ENCODE measurements at places on chromosomes 16 and 17.
A peak's percentile ranks its signal among the peaks of the same experiment; 100 is the strongest.

- no peak for DNase-seq
Observed at GRCh38 chr16:19291475-19291874, 5.9 kb downstream of the CLEC19A start.

- no peak for DNase-seq
Observed at GRCh38 chr17:6088141-6088540, 18.0 kb downstream of the WSCD1 start.

GRCh38 chr17:68812876-68813584, 142.2 kb downstream of the ABCA8 start:
- DNase-seq, result no peak

DNA sequence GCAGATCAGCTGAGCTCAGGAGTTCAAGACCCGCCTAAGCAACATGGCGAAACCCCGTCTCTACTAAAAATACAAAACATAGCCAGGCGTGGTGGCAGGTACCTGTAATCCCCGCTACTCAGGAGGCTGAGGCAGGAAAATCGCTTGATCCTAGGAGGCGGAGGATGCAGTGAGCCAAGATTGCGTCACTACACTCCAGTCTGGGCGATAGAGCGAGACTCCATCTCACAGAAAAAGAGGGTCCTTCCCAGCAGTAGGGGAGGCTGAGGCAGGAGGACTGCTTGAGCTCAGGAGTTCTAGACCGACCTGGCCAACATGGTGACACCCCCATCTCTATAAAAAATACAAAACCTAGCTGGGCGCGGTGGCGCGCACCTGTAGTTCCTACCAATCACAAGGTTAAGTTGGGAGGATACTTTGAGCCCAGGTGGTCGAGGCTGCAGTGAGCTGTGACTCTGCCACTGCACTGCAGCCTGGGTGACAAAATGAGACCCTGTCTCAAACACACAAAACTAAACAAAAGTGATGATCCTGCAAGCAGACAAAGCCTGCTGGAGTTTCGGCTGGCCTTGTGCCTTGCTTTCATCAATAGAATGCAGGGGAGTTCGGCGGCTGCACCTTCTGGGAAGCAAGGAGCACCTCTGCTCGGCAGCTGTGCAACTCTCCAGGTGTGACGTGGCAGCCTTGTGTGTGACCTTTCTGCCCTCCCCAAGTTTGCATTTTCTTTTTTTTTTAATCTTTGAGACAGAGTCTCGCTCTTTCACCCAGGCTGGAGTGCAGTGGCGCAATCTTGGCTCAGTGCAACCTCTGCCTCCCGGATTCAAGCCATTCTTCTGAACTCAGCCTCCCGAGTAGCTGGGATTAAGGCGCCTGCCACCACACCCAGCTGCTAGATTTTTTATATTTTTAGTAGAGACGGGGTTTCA, 12.4 kb upstream of the YWHAE start:
- no peak for DNase-seq

GRCh38 chr17:79843474-79843815, 4.2 kb upstream of the CBX4 start:
- DNase-seq, result no peak

GRCh38 chr16:85867189-85867588, 31.8 kb upstream of the IRF8 start:
- DNase-seq, result no peak

DNA sequence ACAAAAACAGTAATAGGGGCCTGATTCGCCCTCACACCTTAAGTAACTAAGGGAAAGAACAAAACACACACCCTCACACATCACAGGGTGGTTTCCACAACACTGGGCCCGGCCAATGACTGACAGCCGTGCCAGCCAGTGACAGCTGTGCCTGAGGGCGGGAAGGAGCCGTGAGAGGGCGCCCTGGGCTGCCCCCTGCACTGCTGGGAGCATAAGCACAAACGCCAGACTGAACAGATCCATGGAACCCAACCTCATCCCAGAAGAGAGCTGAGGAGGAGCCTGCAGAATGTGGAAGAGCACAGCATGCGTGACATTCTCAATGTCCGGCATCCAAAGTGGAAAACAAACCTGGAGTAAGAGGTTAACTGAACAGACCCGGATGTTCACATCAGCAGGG, 16.0 kb downstream of the CSNK1D start:
- DNase-seq, result no peak

DNA sequence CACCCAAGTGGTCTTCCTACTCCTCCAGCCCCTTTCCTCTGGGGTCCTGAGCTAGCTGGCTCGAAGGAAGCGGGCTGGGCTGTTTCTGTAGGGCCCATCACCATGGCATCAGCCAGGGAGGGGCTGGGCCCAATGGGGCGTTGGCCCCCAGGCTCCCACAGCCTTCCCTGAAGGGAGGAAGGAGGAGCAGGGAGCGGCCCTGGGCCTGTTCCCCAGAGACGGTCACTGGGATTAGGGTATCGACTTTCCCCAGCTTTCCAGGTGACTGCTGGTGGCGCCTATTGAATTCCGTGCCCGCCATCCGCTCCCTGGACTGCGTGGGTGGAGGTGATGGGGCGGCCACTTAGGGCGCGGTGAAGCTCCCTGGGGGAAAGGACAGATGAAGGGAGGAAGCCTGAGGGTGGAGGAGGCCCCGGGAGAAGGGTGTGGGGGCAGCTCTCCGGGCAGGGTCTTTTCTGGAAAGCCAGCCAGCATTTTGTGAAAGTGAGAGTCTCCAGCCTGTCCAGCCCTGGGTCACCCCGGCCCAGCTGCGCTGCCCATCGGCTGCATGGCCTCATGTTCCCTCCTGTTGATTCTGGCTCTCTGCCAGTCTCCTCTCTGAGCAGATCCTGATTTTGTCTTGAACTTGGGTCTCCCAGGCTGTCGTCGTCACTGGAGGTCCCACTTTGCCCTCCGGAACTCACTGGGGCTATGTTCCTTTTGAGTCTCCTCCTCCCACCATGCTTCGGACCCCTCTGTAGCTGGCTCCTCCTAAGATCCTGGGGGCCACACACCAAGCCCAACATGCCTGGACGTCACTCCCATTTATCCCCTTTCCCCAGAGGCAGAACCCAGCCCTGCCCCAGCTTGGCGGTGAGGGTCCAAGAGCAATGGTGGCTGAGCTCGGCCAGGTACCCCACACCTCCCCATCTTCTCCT, 9.8 kb downstream of the NHERF1 start:
- no peak for DNase-seq

DNA sequence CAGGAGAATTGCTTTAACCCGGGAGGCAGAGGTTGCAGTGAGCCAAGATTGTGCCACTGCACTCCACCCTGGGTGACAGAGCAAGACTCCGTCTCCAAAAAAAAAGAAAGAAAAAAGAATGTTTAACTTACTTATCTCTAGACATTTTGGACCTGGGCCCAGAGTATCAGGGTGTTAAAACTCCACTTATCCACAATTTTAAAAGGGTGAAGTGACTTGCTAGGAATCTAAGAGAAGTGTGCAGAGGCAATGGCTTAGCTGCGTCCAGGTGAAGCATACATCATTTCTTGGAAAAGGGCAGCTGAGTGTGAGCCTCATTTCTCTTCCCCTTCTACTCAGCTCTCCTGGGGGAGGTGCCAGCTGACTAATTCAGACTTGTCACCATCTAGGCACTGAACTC, 25.1 kb downstream of the ALDH3A2 start:
- no peak for DNase-seq

DNA sequence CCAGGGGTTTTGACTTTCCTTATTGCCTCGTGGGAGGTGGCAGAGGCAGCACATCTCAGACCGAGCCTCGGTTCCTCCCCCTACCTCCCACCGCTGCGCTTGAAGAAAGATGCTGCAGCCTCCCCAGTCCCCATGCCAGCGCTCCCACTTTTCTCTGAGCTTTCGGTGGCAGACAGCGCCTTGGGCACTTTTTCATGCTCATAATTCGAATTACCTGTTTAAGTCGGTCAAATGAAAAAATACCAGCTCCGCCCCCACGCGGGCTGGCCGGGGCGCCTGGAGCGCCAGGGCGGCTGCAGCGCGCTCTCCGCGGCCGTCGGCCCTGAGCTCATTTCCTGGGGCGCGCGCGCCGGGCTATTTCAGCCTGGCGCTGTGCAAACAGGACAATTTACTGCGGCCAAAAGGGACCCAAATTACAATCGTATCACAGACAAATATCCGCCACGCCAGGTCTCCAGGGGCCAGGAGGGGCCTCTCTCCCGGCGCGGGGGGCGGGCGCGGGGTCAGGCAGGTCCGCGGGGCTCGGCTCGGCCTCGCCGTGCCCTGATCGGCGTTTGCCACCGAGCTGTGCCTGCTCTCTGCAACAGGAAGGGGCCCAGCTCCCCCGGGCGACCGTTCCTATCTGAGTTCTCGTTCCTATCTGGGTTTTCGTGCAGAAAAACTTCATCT, 45.0 kb downstream of the SOST start:
- no peak for DNase-seq

GRCh38 chr17:34797720-34798119, 163.5 kb downstream of the CCT6B start:
- DNase-seq, result peak; percentile 2

DNA sequence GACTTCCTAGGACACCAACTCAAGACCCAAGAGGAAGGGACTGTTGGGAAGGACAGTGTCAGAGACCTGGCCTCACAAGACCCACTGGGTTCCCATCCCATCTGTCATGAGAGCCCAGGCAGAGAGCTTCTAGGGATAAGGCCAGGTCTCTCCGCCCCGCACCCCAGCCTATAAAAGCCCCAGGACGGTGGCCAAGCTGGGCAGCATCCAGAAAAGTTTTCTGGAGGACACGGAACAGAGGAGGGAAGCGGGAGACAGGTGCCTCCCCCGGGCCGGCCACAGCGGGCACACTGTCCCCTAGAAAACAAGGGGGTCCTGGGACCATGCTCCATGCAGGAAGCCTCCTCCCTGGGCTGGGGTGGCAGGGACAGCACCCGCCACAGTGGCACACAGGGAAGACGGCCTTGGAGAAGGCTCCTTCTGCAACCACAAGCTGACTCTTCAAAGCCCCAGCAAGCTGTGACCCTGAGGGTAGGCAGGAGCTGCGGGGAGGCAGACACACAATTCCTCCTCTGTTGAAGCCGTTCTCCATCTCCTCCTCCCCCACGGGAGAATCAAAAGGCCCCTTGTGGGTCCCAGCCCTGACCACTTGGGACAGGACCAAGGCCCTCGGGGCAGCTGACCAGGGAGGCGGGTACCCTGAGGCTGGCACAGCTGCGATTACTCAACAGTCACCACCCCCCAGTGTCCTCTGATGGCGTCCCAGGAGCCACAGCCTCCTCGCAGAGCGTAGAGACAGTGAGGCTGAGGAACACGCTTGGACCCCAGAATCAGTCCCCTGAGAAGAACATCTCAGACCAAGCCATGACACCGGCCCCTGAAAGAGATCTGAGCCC, 26.1 kb downstream of the TRPV3 start:
- no peak for DNase-seq

- no peak for DNase-seq
Observed at GRCh38 chr17:42179911-42180410, 981 bp downstream of the KCNH4 start.

GRCh38 chr17:21058098-21058893, 15.5 kb upstream of the USP22 start:
- no peak for DNase-seq

DNA sequence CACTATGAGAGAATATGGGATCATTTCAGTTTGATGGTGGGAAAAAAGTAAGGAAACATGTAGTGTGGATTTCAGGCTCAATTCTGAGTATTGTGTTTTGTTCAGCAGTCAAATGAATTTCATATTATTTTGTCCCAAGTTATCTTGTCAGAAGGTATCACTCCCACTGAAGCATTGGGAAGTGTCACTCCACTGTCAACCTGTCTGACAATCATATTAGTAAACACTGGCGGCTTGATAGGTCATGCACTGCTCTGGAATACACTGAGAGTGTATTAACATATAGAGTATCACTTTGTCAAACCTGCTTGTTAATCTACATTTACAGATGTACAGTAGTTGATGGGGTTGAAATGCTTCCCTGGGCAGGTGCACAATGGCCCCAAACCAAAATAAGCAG, 203.6 kb downstream of the HS3ST3A1 start:
- DNase-seq, result no peak

GRCh38 chr16:86087011-86087895, 188.3 kb downstream of the IRF8 start:
- DNase-seq, result no peak

DNA sequence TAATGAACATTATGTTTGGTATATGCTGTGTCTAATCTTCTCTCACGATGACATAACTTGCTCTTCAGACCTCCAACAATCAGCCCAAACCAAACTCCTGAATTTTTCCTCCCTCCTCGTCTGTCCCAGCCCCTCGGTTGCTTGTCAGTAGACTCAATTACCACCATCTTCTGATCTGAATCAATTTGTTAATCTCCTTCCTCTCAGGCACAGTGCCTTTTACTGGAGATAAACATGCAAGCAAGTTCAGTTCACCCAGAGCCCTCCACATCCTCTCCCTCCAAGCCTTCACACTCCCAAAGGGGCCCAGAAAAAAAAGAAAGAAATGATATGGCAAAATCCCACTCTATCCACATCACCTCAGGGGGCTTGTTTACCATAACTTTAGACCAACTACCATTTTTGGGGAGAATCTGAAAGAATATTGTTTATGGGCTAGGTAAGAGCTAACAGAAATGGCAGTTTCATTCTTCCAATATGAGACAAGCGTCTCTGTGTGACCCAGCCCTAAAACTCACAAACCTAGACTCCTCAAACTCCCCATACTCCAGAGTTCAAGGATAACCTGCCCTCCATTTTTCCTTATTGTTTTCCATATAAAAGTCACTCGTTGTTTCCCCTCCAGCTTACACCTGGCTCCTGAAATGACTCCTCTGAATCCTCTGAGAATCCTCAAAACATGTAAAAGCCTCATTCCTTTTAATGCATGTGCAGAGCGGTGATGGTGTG, 1.5 kb downstream of the TEX2 start:
- DNase-seq, result no peak

DNA sequence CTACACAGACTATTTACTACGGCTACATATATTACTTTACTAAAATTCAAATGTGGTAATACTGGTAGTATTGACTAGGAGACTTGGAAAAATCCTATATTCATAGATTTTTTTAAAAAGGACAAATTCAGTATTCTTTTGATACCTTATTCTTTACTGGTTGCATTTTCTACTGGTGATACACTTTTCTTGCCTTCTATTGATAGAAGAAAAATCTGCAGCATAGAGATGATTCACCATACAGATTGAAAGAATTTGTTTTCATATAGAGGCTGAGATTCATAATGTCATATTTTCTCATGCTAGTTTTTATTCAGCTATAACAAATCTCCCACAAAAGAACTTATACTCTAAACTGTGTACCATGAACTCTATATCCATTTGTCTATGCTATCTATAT, 195.4 kb upstream of the C17orf78 start:
- DNase-seq, result no peak

GRCh38 chr17:54368906-54369305, 531.7 kb upstream of the TOM1L1 start:
- DNase-seq, result no peak

DNA sequence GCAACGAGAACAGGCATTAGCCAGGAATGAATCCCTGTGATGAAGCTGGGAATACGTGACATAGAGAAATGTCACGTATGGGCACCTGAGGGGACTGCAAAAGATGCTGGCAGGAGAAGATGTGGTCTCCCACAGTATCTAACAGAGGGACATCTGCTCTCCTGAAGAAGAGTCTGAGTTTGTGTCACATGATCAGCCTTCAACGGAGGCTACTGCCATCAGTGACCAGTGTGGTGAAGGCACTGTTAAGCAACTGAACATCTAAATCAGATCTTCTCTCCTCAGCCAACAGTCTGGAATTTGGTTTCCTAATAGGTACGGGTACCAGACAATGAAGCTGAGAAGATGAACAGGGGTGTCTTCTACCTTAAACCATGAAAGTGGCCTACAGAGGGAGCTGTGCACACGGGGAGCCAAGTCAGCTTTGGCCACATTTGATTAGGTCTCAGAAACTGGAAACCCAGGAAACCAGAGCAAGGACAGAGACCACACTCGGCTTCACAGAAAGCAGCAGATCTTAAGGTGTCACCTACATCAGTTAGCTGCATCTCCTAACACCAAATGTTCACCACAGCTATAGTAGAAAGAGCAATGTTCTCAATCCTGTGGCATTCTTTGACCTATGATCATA, 41.8 kb downstream of the BRD7 start:
- DNase-seq, result no peak

Measured in stimulated activated CD4-positive, alpha-beta T cell treated with anti-CD3 and anti-CD28 coated beads, Interleukin-1b, Interleukin-23, amount 100 ng/mL, for 24 hours (primary cell).